Body of pancreas (tissue), 4 donors: ENCODE measurements at places on chromosomes 16 and 17.

- DNase-seq: no peak
Measured at GRCh38 chr17:77831474-77832179, 126.9 kb upstream of the TNRC6C start.

- no peak for DNase-seq
Measured at GRCh38 chr17:59026176-59026939, 80.3 kb downstream of the TRIM37 start.

DNA sequence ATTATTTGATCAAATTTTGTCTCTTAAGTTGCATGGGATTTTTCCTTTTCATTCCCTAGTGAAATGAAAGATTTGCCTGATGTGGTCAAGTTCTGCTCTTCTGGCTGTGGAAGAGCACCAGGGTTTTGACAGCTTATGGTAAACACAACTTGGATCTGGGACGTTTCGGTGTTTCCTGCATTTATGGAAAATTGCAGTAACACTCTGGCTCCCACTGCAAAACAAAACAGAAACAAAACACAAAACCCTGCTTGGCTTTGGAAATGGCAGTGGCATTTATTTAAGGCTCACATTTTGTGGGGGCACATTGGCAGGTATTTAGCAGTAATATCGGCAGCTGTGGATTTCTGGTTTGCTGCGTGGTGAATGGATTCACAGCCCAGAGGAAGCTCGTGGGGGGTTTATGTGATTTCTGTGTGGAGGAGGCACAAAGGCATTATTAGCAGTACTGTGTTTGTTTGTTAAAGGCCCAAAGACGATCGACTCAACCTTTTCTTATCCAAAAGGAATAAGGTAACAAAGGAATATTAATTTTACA, 377.8 kb downstream of the SNX29 start:
- DNase-seq: no peak

DNA sequence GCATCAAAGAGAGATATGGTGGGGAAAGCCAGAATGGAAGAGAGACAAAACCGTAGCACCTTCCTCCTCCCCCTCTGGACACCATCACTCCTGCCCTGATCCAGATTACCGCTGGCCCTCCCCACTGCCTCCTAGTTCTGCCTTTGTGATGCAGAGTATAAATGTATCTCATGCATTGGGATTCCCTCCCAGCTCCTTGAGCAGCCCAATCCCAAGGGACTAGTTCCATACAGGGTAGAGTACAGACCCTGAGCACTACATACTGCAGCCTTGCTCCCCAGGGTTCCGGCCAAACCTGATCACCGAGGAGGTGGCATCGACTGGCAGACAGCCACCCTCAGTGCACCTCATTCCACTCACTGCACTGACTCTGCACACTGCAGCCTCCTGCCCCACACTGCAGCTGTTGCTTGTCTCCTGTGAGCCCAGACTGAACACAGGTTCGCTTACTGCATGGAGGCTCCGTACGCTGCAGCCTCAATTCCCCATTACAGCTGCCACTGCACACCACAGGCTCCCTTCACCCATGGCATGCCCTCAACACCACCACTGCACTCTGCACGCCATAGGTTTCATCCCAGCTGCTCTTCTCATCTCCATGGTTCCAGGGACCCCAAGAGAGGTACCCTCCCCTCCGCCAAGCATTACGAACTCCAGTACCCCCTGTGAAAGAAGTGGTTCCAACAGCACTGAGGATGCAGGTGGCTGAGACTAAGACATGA, 1.7 kb upstream of the THRA start:
- DNase-seq: no peak

DNA sequence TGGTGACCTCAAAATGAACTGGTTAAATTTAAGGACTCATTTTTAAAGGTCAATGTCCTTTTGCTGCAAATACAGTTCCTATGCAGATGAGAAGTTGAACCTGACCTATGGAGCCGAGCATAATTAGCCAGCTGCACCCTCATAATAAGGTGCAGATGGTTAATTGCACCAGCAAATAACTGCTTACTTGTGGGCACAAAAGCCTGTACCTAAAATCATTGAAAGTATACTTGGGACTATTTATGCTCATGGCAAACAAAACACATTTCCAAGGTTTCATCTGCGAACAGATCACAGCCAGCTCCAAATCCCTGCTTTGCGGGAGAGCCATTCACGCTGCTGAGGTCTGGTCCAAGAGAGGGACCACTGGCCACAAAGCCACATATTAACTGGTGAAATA, 13.0 kb downstream of the HYDIN start:
- DNase-seq: no peak

- DNase-seq: no peak
Measured at GRCh38 chr17:6073620-6074019, 3.4 kb downstream of the WSCD1 start.

GRCh38 chr17:13038931-13039665, 21.3 kb upstream of the ELAC2 start:
- no peak for DNase-seq

- no peak for DNase-seq
Measured at GRCh38 chr16:68257906-68258800, 6.2 kb upstream of the SLC7A6 start.

DNA sequence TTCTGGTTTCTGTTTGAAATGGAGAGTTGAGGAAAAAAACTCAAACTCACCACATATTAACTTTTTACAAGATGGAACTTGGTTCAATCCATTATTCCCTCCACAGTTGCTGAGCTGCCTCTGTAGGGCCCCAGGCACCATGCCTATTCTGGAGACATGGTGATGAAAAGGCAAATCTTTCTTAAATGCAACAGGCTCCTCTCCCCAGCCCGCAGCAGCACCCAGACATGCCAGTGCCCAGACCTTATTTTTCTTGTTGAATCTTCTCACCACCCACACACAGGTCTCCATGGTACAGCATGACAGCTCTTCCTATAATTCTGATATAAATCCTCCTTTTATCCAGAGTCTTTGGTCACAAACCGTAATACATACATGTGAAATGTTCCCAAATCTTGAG, 7.6 kb downstream of the CYTH1 start:
- no peak for DNase-seq

DNA sequence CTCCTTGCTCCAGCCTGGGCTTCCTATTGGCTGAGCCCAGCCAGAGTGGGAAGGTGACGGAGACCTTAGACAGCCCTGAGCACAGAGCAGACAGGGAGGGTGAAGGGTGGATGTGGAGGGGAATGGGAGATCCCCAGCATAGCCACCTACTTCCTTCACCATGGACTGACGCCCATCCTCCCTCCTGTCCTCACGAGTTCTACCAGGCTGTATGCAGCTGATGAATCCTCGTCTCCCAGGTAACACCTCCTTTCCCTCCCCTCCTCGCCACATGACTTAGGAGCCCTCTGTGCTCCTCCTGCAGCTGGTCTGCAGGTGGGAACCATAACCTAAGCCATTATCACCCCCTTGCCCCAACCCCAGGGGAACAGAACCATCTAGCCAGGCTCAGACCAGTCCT, 9.0 kb upstream of the CRHR1 start:
- no peak for DNase-seq

- DNase-seq: no peak
Measured at GRCh38 chr17:77654296-77654695, 304.2 kb upstream of the TNRC6C start.

GRCh38 chr17:80925688-80926335, 65.8 kb upstream of the CHMP6 start:
- DNase-seq: no peak

- peak; percentile 65 for DNase-seq
Measured at GRCh38 chr16:10579965-10580882, at the start of gene EMP2. Gene EMP2 (minus strand): TSS chr16:10580598. CDS start chr16:10547617, 32,981 bp downstream.

- no peak for DNase-seq
Measured at GRCh38 chr17:79902146-79902791, 63.0 kb upstream of the CBX4 start.

GRCh38 chr17:68820476-68820824, 134.7 kb downstream of the ABCA8 start:
- DNase-seq: no peak

- no peak for DNase-seq
Measured at GRCh38 chr17:64326420-64327054, 63.5 kb upstream of the TEX2 start.

DNA sequence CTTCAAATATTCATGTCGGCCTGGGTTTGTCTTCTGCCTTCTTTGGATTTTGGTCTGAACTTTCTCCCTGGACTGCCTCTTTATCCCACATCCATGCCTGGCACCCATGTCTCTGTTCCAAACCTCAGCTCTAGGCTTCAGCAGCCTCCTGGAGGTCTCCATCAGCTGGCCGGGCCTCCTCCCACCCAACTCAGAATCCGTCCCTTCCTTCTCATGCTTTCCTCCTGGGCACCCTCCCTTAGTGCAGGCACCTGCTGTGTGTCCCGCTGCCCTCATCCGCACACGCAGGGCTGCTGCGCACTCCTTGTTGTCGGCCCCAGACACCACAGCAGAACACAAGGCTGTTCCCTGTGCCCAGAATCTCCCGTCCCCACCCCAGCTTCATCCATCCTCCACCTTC, 14.0 kb downstream of the LDHD start:
- no peak for DNase-seq

DNA sequence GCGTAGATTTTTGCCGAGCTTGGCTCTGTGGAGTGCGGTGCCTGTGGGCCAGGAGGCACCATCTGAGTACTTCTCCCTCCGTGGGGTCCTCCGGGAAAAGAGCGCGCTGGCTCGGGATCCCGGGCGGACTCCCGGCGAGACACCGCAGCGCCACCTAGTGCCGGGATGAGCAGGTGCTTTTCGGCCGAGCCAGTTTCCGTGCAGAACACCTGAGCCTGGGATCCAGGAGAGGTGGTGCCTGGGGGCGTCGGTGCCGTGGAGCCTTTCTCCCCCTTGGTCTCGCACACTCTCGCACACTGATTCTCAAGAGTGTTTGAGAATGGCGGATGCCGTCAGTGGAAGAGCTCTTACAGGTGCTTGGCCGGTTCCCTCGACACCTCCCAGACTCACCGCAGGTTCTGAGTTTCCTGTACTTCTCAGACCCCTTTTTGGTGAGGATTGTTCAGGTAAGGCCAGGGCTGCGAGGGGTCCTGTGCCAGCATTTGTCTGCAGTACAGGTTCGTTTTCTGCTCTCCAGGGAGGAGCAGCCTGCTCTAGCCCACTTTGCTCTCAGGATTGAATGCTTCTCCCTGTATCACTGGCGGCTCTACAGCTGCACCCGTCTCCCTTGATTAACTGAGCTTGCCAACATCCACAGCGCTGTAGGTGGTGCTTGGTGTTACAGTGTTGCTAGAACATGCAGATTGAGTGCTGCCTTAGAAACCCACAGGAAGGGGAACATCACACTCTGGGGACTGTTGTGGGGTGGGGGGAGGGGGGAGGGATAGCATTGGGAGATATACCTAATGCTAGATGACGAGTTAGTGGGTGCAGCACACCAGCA, 23.3 kb downstream of the TBCD start:
- peak; percentile 81 for DNase-seq

- DNase-seq: peak; percentile 54
Measured at GRCh38 chr17:38701504-38702165, 3.4 kb upstream of the MLLT6 start.

GRCh38 chr17:77675816-77676215, 282.7 kb upstream of the TNRC6C start:
- no peak for DNase-seq

- DNase-seq: no peak
Measured at GRCh38 chr16:30892670-30893416, 1.0 kb downstream of the BCL7C start.

DNA sequence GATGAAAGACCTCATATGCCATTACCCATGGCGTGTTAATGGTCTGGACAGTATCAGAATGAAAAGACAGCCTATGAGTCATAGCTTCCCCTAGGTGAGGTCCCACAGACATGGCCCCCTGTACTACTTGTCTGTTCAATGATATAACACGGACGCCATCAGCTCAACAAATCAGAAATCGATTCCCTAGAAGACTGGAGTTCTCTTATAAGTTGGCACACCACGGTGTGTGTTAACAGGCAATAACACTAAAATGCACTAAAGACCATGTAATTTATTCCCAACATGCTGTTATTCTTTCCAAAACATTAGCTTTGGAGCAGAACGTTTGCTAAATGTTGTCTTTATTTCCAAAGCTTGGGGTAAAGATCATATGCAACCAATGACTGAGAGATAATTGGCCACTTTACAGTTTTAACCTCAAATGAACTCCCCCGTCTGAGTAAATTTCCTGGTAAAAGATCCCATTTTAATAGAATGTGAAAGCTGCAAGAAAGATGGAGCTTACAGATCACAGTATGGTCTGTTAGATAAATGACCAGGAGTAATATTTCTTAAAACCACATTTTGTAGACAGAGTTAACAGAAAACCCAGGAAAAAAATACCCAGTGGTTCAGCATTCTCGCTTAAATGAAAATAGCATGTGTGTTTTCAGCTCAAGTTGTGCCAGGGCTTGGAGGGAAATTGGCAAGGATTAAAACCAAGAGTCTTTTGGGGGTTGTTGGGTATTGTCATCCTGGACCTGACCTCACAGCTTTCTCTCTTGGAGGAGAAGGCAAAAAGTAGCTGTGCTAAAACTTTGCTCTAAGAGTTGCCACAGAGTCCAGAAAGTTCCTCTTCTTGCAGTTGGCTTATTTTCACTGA, 65.9 kb downstream of the PCTP start:
- DNase-seq: no peak

GRCh38 chr17:40312131-40312731, 3.3 kb downstream of the RARA start:
- no peak for DNase-seq

- no peak for DNase-seq
Measured at GRCh38 chr17:67441052-67441895, 64.2 kb downstream of the PITPNC1 start.

DNA sequence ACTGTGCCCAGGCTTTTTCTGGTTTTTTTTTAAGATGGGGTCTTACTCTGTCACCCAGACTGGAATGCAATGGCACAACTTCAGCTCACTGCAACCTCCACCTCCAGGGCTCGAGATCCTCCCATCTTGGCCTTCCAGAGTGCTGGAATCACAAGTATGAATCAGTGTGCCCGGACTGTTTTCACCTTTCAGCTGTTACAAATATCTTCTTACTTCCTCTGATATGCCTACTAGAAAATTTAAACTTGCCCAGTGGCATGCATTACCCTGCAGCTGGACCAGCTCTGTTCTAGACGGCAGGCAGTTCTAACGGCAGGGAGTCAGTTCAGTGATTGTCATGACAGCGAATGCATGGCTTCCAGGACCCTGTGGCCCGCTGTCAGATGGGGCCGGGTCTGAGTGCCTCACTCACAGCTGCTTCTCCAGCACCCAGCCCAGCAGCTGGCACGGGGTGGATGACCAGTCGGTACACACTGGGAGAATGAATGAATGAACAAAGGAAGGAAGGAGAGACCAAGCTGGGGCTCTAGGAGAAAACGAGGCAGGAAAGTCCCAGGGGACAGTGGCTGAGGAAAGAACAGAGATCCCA, 28.0 kb upstream of the LITAF start:
- DNase-seq: no peak

- no peak for DNase-seq
Measured at GRCh38 chr16:90070440-90070839, 6.7 kb downstream of the PRDM7 start.

- no peak for DNase-seq
Measured at GRCh38 chr17:1119924-1120323, 59.9 kb downstream of the ABR start.

DNA sequence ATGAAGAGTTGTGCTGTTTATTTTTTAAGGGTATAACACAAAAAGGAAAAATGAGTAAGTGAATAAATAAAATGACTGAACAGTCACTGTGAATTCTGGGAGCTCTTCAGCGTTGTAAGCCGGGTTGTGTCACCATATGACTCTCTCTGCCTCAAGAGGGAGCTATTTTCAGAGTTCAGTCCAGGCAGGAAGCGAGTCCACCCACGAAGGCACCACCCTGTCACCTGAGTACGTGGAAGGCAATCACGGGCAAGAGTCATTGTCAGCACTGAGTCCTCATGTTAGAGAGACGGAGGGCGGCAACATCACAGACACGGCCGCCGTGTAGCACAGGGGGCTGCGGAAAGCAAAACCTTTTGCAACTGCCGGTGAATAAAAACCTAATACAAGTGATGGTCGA, 227.6 kb downstream of the UTP18 start:
- DNase-seq: no peak

- no peak for DNase-seq
Measured at GRCh38 chr16:79121906-79122305, 478.6 kb downstream of the MAF start.
